ENCODE measurements at places on chromosomes 11 and 22. TPM values are rescaled to one million over a fixed set of nuclear protein-coding genes. Genes with fewer than 3 reads are reported as not detected.

RASL10A gene
- total RNA-seq: not detected

CD6 gene
- 0.19 TPM for total RNA-seq

ZMAT5 gene
- 14.2 TPM for total RNA-seq

CD248 gene
- total RNA-seq: 1.6 TPM

TMPRSS4 gene
- total RNA-seq: 60.5 TPM

KDM4D gene
- 1.3 TPM for total RNA-seq

CHCHD10 gene
- 7.2 TPM for total RNA-seq

OR51E1 gene
- not detected for total RNA-seq

SMTNL1 gene
- not detected for total RNA-seq

RPS19BP1 gene
- total RNA-seq: 147 TPM

MFRP gene
- total RNA-seq: not detected

MPEG1 gene
- not detected for total RNA-seq

HBG2 gene
- not detected for total RNA-seq

HBE1 gene
- total RNA-seq: not detected

Measured in airway epithelial cell (primary cell).